ENCODE measurements at places on chromosomes 11 and 22.

- DNase-seq, result no peak
These were observed 10.8 kb downstream of the SYT12 start for GRCh38 chr11:67033661-67034166.

DNA sequence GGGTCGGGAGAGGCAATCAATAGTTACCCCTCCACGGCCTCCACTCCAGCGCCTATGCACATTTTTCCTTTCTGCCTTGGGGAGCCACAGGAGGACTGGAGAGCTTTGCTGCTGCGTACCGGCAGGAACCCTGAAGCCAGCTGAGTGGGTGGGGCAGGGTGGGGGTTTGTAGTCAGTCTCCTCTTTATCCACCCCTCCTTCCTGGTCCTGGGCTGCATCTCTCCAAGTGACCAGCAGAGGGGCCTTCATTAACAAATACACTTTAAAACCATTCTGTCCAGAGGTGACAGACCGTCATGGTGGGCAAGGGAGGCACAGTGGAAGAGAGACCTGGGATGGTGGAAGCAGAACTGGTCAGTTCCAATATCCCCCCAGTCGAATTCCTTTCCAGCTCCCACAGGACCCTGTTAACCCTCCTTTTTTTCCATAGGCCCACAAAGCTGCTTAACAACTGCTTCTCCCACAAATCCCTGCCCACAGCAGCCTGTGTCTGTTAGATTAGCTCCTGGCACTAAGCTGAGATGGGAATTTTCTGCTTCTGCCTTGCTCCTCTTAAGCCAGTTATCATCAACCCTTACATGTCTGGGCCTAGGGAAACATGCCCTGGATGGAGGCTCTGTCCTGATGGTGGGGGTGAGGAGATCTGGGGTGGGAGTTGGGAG lies 3.9 kb upstream of the ABCG4 start:
- DNase-seq, result no peak

- peak; percentile 55 for DNase-seq
These were observed 26.2 kb upstream of the TPBGL start for GRCh38 chr11:75214411-75214821.

- no peak for DNase-seq
These were observed 3.9 kb upstream of the SLC22A8 start for GRCh38 chr11:63019506-63019905.

- DNase-seq, result no peak
These were observed 23.3 kb upstream of the PLEKHB1 start for GRCh38 chr11:73622926-73623593.

DNA sequence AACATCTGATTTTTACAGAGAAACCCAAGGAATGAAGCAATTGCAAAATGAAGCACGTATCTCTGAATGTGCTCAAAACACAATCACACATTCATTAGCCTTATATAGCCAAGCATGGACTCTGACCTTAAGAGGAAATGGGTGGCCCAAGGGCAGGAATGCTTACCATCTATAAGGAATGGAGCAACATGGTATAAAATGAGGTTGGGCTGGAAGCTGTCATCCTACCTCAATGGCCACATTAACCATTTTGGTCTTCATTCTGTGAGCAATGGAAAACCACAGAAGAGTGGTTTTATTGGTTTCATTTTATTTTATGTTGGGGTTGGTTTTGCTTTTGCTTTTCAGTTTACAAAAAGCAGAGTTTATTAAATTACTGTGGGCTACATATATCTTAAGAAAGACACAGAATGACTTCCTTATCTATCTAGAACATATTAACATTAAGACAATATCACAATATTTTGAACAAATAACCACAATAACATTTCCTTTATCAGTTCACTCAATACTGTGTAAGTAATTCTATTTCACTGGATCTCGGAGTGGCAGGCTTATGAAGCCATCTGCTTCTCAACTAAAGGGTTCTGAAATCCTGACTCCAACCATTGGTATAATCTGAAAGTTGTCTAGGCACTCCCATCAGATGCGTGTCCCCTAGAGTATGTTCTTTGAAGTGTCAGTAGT lies 10.8 kb upstream of the MS4A13 start:
- DNase-seq, result no peak

DNA sequence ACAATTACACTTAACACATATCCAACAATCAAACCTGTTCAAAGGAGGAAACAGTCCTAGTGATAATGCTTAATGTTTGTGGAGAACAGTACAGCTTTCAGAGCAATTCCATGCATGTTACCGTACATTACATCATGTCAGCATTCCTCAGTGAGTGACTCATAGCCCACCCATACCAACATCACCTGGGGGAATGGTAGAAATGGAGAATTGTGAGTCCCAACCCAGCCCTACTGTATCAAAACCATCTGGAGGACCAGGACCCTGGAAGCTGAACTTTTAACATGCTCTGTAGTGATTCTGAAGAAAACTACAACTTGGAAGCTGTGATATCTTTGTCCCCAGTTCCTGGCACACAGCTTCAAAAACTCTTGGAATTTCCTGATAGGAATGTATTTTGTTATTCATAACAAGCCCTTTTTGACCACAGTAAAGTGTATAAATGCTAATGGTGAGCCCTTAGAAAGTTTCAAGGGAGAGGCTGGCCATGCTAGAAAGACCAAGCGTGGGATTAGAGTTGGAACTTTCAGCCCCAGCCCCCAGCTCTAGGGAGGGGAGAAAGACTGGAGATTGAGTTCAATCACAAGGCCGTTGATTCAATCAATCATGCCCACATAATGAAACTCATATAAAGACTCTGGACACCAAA lies 301.1 kb downstream of the BUD13 start:
- no peak for DNase-seq

- DNase-seq, result no peak
These were observed 18.5 kb downstream of the BLID start for GRCh38 chr11:122097419-122098001.

DNA sequence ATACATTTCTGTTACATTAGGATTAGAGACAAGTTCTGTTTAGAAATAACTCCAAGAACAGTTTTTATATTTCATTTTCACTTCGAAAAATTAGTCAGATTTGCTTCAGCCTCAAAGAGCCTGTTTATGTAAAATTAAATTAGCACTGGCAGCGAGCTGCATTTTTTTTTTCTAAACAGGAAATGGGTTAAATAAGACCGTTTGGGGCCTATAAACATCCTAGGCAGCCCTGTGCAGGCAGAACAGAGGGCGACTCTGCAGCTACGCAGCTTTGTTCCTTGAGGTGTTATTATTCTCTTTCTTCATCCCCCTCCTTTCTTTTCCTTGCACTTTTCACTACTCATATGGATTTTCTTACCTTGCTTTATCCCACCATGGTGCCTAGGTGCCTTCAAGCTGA lies 48.7 kb downstream of the CWC15 start:
- no peak for DNase-seq

DNA sequence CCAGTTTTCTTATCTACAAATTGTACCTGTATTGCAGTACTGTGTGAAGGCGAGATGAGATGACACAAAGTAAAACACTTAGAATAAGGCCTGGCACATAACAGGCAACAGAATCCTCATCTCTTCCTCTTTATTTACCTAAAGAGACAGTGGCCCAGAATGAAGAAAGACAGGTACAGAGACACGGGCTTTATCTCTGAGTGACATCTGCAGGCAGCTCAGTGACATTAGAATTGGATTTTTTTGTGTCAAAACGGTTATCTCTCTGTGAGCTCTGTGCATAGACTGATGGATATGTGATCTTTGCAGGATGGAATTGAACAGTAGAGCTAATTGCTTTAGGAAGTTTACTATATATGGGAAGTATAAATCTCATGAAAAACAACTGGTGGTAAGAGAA lies 36.2 kb upstream of the TRPC6 start:
- no peak for DNase-seq

GRCh38 chr11:130051082-130051481 lies 18.6 kb upstream of the APLP2 start:
- DNase-seq, result no peak

GRCh38 chr11:45412051-45412471 lies 125.9 kb upstream of the SYT13 start:
- DNase-seq, result no peak

- DNase-seq, result no peak
These were observed 27.2 kb downstream of the PHLDB1 start for GRCh38 chr11:118634431-118635236.

- DNase-seq, result no peak
These were observed 94.7 kb upstream of the RASSF10 start for GRCh38 chr11:12914400-12914912.

GRCh38 chr22:43885319-43885671 lies 6.5 kb downstream of the PNPLA5 start:
- DNase-seq, result no peak

DNA sequence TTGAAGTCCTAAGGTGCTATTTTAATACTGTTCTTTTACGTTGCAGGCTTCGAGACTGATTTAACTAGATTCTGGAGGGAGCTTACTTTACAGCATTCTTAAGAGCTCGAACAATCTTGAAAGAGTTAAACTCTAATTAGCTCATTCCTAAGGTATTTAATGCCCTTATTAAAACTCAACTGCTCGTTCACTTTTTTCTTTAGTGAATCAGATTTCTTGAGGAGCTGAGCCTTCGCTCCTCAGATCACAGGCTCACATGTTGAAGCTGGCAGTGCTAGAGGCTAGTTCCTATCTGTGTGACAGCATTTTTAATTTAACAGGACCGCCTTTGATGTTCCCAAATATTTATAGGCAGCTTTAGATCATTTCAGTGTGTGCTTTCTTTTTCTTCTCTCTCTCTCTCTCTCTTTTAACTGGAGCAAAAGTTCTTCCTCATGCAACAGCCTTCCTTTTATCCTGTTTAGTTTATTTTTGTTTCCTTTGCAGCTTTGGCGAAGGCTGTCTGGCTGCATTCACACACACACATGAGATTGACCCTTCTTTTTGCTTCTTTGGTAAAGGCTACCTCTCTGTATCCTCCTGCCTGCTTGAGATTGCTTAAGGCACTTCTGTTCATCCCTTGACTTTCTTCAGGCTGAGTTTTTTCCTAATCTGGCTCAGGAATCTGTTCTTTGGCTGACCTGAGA lies 21.0 kb downstream of the ZNRF3 start:
- no peak for DNase-seq

- DNase-seq, result no peak
These were observed 105.6 kb downstream of the SLC1A2 start for GRCh38 chr11:35313760-35314153.

DNA sequence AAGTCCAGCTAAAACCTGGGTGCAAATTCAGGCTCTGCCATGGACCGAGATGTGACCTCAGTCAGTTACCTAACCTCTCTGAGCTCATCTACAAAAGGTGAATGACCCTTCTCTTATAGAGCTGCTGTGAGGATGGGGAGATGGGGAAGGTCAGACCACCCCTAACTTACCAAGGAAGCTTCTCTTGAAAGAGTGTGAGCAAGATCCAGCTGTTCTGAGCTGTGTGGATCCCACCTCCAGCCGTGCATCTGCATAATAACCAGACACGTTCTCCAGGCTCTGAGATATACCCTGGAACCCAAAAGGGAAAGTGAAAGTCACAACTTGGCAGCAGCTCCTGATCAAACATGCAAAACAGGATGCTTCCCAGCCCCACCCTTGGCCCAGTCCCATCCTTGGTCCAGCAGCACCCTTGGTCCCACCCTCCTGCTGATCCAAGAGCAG lies at the start of gene APOL3:
APOL3 (minus strand) TSS at position 257 of the 444 bp plus-strand sequence. CDS start 11,700 bp downstream, outside the sequence.
- DNase-seq, result no peak

GRCh38 chr11:119362741-119363080 lies 16.2 kb upstream of the MFRP start:
- DNase-seq, result no peak

DNA sequence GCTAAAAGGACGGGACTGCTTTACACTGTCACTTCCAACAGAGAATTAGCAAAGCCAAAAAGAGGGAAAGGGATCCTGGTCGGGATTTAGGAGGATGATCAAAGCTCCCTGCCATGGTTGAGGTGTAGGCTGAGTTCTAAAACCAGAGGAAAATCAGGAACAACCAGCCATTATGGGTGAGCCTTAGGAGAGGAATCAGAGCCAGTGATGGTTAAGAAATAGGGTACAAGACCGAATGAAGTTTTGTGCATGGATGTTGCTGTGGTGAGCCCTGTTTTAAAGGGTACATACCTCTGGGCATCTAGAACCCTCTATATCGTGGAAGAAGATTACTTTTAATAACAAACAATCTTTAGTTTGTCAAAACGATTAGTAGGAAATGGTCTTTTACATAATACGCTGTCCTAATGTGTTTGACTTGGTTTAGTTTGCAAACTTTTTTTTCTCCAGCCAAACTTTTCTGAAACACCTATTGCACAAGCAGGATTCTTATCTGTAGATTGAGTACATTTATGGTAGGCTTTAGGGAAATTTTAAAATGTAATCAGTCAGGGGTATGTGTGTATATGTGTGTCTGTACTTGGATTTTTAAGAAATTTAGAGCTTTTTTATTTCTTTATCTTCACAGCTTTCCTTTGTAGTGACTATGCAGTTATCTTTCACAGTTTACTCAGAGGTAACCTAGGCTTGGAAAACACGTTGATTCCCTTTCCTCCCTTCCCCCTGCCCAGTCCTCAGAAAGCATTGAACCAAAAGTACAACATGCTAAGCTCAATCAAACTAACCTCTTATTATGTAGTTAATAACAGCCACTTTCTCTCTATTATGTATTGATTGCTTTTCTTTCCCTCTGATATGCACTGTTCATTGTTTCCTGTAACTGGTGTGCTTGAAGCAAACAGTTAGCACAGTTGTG lies 26.8 kb downstream of the TRIM44 start:
- DNase-seq, result no peak

DNA sequence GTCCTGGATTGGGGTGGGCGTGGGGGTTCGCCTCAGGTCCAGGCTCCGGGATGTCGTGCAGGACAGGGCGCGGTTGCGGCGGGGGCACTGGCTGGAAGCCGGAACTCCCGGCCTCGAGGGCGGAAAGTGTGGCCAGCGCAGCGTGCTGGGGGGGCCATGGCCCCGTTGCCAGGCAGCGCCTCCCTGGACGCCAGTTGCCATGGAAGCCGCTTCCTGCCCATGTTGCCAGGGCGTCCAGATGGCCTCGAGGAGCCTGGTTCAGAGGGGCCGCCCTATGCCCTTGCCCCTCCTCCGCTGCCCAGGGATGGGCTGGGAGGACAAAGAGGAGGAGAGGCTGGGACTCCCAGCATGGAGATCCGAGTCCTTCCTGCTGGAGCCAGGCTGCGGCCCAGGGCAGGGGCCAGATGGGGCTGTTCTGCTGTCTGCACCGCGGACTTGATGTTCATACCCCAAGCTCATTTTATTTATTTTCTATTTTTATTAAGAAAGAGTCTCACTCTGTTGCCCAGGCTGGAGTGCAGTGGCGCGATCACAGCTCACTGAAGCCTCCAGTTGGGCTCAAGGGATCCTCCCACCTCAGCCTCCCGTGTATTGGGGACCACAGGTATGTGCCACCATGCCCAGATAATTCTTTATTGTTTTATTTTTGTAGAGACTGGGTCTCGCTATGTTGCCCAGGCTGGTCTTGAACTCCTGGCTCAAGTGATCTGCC lies 4.6 kb upstream of the CCDC188 start:
- DNase-seq, result no peak

- DNase-seq, result no peak
These were observed 1578.8 kb upstream of the RAG2 start for GRCh38 chr11:38176686-38177322.

- DNase-seq, result no peak
These were observed 797 bp downstream of the THY1 start for GRCh38 chr11:119421941-119422808.

DNA sequence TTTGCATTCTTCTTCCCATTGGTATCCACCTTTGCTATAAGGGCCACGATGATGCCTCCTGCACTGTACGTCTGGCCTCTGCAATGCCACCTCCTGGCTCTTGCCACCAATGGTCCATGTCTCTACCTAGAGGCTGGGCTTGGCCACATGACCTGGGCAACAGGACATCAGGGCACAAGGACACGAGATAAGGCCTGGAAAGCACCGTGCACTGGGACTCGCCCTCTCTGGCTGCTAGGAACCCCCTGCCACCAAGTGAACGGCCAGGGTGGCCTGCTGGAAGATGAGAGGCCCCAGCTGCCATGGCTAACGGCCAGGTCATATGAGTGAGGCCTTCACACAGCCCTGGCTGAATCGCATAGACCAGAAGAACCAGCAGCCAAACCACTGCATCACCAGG lies 87.4 kb downstream of the TRMU start:
- DNase-seq, result no peak

Data from stimulated activated CD8-positive, alpha-beta memory T cell treated with anti-CD3 and anti-CD28 coated beads, Interleukin-7, amount 100 ng/mL, for 24 hours (primary cell).